Putamen (tissue), 1 donor: ENCODE measurements at places on chromosomes 5 and 9.

- peak; percentile 82 for DNase-seq
Observed at GRCh38 chr5:159657771-159658170, 258.5 kb upstream of the ADRA1B start.

- no peak for DNase-seq
Observed at GRCh38 chr9:23635276-23635675, 190.8 kb downstream of the ELAVL2 start.

- DNase-seq: no peak
Observed at GRCh38 chr9:129221233-129221632, 43.2 kb upstream of the IER5L start.

- DNase-seq: no peak
Observed at GRCh38 chr5:72214168-72214567, 105.9 kb downstream of the MRPS27 start.

DNA sequence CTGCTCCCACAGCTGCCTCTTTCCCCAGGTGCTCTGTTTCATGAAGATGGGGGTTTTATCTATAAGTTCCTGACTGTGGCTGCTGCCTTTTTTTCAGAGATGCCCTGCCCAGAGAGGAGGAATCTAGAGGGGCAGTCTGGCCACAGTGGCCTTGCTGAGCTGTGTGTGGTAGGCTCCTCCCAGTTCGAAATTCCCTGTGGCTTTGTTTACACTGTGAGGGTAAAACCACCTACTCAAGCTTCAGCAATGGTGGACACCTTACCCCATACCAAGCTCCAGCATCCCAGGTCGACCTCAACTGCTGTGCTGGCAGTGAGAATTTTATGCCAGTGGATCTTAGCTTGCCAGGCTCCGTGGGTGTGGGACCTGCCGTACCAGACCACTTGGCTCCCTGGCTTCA lies 250.0 kb downstream of the FER start:
- DNase-seq: no peak

DNA sequence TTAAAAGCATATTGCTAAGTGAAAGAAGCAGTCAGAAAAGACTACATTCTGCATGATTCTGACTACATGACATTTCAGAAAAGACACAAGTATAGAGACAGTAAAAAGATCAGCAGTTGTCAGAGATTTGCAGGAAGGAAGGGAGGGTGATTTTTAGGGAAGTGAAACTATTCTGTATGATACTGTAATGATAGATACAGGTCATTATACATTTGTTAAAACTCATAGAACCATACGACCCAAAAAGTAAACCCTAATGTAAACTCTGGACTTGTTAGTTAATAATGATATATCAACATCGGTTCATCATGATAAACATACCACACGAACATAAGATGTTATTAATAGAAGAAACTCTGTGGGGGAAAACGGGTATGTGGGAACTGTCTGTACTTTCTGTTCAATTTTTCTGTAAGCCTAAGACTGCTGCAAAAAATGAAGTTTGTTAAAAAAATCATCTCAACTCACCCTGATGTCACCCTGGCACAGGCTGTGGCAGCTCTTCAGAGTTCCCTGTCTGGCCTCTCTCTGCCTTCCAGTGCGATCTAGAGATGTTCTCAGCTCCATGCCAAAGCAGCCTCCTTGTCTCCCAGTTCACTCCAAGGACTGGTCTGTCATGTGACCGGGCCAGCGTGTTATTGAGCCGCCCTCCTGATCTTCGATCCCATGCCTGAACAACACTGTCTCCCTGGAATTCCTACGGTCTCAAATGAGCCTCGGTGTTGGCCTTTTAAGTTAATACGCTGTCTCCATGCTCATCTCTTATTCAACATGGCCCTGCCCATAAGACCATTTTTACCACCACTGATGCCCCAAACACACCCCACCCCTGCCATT lies 35.4 kb downstream of the PRLR start:
- DNase-seq: no peak

- DNase-seq: no peak
Observed at GRCh38 chr5:143115381-143115780, 288.1 kb downstream of the NR3C1 start.

GRCh38 chr5:151344088-151344487 lies 3.3 kb downstream of the SLC36A2 start:
- no peak for DNase-seq

GRCh38 chr9:129626079-129626624 lies at the start of gene NTMT1:
NTMT1 (plus strand) TSS chr9:129626163; CDS start chr9:129632704, 6,541 bp downstream.
- peak; percentile 87 for DNase-seq

- peak; percentile 80 for DNase-seq
Observed at GRCh38 chr5:98772415-98773213, 849 bp upstream of the RGMB start.

DNA sequence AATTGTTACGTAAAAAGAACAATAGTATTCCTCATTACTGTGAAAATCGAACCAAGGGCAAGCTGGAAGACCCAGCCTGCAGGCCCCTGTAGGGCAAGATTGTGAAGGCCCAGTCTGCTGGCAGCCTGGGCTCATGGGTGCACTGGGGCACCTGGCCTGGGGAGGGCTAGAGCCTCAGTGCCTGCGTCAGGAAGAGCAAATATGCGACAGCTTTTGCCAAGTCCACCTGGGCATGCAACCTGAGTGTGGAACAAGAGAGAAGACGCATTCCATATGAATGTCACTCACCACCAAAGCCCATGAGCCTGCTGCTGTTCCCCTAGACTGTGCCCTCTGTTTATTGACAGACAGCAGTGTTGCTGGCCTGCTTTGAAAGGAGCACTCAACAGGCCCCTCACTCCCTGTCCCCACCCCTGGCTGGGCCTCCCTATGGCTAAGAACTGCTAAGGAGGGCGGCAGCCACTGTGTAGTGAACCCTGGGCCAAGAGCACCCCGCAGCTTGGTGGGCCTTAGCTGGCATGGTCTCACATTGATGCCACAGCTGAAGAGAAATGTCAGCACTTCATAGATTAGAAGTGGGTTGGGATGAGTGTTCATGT lies 28.2 kb downstream of the PSD2 start:
- DNase-seq: no peak

GRCh38 chr5:103441523-103441922 lies 121.1 kb downstream of the NUDT12 start:
- DNase-seq: no peak

GRCh38 chr9:38196714-38197113 lies 127.7 kb upstream of the SHB start:
- DNase-seq: no peak

DNA sequence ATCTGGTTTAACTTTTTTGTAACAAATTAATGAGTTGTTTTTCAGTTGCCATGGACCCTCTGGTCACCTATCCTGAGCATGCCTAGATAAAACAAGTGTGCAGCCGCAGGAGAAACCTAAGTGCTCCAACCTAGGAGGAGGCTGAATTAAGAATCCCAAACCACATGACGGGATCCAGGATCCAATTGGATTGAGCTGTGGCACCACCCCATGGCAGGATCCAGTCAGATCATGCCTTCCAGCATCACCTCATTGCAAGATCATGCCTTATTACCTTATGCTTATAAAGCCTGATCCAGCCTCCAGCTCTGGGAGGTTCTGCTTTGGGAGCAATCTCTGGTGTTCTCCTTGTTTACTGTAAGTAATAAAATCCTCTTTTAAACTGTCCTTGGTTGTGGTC lies 662.0 kb downstream of the TLR4 start:
- no peak for DNase-seq

DNA sequence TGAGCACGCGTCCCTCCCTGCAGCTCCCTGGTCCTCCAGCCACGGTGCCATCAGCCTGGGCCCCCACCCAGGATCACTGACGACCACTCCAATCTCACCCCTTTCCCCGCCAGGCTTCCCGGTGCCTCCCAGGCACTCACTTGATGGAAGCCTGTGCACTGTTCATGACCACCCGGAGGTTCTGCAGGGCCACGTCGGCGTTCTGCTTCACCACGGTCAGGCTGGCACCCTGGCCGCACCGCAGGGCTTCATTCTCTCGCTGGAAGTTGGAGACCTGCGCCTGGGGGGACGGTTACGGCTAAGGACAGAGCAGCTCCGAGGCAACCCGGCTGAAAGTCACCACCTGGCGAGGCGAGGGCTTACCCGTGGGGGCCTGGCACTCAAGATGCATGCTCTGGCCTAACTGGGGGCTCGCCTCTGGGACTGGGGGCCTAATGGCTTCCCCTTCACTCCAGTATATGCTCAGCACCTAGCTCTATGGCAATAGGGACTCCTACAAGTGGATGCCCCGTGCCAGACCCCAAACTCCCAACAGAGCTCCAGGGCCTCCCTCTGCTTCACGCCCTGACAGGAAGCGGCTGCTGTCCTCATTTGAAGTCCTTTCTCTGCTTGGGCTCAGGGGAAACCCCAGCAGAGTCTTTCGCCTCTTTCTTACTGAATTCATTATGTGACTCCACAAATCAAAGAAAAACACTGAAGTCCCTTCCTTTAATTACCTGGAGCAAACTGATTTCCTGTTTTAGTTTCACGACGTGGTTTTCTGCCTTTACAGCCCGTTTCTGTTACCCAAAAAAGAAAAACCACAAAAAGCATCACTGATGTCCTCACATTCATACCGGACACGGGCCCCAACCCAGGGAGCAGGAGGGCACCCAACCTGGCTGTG lies 4.2 kb upstream of the SNAPC4 start:
- DNase-seq: no peak

- no peak for DNase-seq
Observed at GRCh38 chr9:134314950-134315715, 11.1 kb upstream of the RXRA start.

GRCh38 chr9:3179711-3180110 lies 335.8 kb upstream of the PUM3 start:
- no peak for DNase-seq

- no peak for DNase-seq
Observed at GRCh38 chr5:179246227-179246626, 99.0 kb downstream of the ADAMTS2 start.

DNA sequence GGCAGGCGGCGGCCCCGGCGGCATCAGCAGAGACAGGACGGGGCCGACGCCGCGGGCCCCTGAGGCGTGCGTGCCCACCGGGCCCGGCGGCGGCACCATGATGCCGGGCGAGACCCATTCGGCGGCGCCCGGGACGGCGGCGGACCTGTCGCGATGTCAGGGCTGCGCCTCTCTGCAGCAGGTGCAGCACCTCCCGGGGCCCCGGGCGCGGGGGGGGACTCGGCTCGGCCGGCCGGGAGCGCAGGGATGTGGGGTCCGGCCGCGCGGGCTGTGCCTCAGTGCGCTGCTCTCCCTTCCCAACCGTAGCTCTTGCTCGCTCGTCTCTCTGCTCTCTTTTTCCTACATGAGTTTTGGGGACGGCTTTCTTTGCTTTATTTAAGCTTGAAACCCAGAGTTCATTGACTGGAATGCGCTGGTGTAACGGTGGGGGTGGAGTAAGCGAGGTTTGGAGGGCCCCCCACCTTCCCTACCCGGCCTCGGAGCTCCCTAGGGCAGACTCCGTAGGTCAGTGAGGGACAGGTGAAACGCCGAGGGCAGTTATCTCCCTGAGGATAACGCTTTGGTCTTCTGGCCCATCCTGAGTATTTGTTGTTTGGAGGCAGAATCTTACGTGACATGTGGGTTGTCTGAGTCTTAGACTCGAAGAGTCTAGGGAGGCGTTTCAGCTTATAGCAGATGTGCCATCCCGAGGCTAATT lies 490 bp downstream of the ICE1 start:
- DNase-seq: no peak

DNA sequence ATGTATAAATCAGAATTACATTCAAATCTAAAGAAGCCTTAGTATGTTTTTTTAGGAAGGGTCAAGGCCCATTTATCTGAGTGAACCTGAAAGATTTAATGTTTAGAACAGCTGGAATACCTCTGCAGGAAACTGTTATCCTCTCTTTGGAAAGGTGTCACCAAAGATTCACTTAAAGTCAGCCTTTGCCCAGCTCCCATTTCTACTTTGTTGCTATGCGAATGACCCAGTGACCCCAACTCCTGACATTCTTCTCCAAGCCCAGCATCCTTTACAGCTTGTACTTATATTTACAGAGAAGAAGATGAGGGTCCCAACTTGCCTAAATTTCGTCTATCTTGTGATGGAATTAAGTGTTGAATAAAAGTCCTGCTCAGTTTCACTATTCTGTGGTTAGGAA lies 1198.6 kb downstream of the CDH12 start:
- DNase-seq: no peak

DNA sequence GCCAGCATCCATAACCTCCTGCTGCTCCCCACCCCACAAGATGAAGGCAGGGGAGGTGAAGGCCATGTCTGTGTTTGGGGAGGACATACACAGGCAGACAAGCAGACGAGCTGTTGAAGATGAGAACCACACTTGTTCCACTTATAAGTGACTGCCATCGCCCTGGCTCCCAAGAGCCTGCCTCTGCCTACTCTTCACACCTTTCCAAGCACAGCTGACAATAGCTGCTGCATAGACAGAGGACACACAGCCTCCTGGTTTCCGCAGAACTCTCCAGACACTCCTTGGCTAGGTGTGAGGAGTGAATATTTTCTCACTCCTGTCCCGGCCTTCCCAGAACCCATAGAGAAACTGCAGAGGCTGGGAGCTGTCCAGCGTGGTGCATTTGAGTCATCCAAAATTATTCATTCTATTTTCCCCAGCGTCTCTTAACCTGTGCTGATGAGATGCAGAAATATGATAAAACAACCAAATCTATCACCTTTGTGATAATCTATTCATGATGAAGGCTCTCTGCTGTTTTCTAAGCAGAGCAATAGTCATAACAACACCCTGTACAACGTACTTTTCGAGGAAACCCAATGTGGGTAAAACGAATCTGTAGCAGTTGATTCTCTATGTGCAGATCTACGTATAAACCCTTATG lies 24.7 kb downstream of the KLF9 start:
- no peak for DNase-seq

DNA sequence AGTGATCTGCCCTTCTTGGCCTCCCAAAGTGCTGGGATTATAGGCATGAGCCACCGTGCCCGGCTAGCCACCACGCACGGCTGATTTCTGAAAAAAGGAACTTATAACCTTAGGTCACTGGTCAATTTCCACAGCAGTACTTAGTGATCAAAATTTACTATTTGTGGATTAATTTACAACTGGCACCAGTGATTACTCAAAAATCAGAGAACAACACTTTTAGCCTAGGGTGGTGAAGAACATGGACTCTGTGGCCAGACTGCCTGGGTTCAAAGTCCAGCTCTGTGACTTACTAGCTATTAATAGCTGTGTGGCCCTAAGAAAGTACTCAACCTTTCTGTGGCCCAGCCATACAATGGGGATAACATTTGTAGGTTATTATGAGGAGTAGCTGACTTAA lies 50.8 kb upstream of the GLRX start:
- no peak for DNase-seq
